WTC11 (cell line): ENCODE measurements at places on chromosomes 16 and 17. TPM values are rescaled to one million over a fixed set of nuclear protein-coding genes. Genes with fewer than 3 reads are reported as not detected.

Gene TBC1D3
- total RNA-seq: not detected in 3 replicates

Gene GSG1L
- 0.21 to 0.55 TPM (median 0.28 TPM) in 3 replicates for total RNA-seq

Gene CCL4
- 0.37 to 1.2 TPM (median 0.48 TPM) in 3 replicates for total RNA-seq

GRCh38 chr17:39854909-39855308, 9.2 kb downstream of the IKZF3 start:
- H3K4me1 ChIP-seq: 0 out of 2 replicates have a peak, but pooled peaks cover 4% of the 10 kb centered on the region
- no peak overlapping the region for H3K27ac ChIP-seq
- H3K36me3 ChIP-seq: no peaks in the 10 kb centered on the region
- no peak for DNase-seq
- no peak overlapping the region for H3K4me3 ChIP-seq
- no peaks in the 10 kb centered on the region for H3K27me3 ChIP-seq

DNA sequence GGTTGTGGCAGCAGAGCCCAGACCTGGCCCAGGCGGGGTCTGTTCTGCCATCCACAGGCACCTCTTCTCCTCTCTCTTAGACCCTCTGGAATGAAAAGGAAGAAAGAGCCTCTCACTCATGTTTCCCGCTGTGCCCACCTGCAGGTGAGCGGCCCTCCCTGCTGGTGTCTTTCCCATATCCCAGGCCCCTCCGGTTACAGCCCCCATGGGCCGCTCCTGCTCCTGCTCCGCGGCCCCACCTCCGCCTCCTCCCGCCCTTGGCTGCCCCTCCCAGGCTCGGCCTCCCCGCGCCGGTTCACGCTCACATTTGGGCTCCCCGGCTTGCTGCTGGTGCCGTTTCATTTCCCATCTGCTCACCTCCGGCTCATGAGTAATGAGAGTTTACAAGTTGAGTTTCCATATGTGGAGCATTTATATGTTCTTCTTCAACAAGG, 98.7 kb upstream of the SDK2 start:
- no peak overlapping the region for H3K27ac ChIP-seq
- peaks cover 3% of the 10 kb centered on the region; the same call in 1 of the 2 replicates for H3K36me3 ChIP-seq

Gene MRC2
- 30.3 to 35.3 TPM (median 32.5 TPM) in 3 replicates for total RNA-seq

Gene CRISPLD2
- total RNA-seq: 8.7 to 9.5 TPM (median 9.4 TPM) in 3 replicates

GRCh38 chr16:85103114-85104079, 8.9 kb downstream of the CIBAR2 start:
- no peaks in the 10 kb centered on the region for H3K36me3 ChIP-seq
- no peak overlapping the region for H3K4me3 ChIP-seq
- no peaks in the 10 kb centered on the region; the same call in 1 of the 2 replicates for H3K27me3 ChIP-seq
- H3K4me1 ChIP-seq: no peaks in the 10 kb centered on the region
- no peak for DNase-seq
- peak overlapping the region; percentile 38; the same call in 1 of the 2 replicates for H3K27ac ChIP-seq

DNA sequence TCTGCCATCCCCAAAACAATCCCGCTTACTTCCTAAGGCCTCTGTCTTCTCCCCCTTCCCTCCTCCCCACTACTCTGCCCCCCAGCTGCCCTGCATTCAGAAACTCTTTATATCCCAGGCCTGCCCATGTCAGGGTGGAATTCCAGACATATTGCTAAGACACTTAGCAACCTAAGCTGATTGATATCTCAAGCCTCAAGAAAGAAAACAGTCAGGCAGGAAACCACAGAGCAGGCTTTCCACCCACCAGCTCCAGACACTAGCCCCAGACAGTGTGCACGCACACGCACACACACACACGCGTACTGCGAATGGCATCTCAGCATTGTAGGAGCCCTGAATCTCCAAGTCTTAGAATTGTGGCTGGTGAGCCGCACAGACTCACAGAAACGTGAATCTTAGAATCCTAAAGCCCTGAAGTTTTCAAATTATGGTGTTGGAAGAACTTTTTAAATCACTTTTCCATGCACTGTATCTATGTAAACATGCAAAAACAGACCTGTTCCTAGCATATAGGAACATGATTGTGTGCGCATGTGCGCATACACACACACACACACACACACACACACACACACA, 8.8 kb upstream of the LPCAT2 start:
- H3K4me1 ChIP-seq: peaks cover 17% of the 10 kb centered on the region
- H3K4me3 ChIP-seq: no peak overlapping the region

GRCh38 chr16:4692460-4693295, 684 bp upstream of the NUDT16L1 start:
- H3K27me3 ChIP-seq: no peaks in the 10 kb centered on the region
- no peaks in the 10 kb centered on the region for H3K4me1 ChIP-seq
- peak overlapping the region; percentile 19; the same call in 1 of the 2 replicates for H3K27ac ChIP-seq
- peak overlapping the region; percentile 67 for H3K4me3 ChIP-seq

GRCh38 chr17:38434178-38434665, 6.0 kb downstream of the ARHGAP23 start:
- no peak for DNase-seq
- H3K27me3 ChIP-seq: no peaks in the 10 kb centered on the region
- no peak overlapping the region for H3K27ac ChIP-seq
- H3K4me1 ChIP-seq: peaks cover 59% of the 10 kb centered on the region
- no peak overlapping the region for H3K4me3 ChIP-seq

- no peaks in the 10 kb centered on the region for H3K36me3 ChIP-seq
- no peaks in the 10 kb centered on the region; the same call in 1 of the 2 replicates for H3K27me3 ChIP-seq
- no peak overlapping the region for H3K27ac ChIP-seq
- no peak overlapping the region for H3K4me3 ChIP-seq
- H3K4me1 ChIP-seq: peaks cover 5% of the 10 kb centered on the region; the same call in 1 of the 2 replicates
Measured at GRCh38 chr17:34519282-34519681, 60.1 kb upstream of the TMEM132E start.

GRCh38 chr16:81040131-81040530, 4.5 kb downstream of the ATMIN start:
- H3K27me3 ChIP-seq: no peaks in the 10 kb centered on the region; the same call in 1 of the 2 replicates
- H3K4me1 ChIP-seq: peaks cover 11% of the 10 kb centered on the region
- peaks cover 46% of the 10 kb centered on the region for H3K36me3 ChIP-seq
- 0 out of 2 replicates have a peak overlapping the region, but pooled peaks have one; percentile 20 for H3K27ac ChIP-seq
- no peak for DNase-seq

Gene CRYBA1
- not detected in 3 replicates for total RNA-seq

Gene CCL1
- not detected in 3 replicates for total RNA-seq

DNA sequence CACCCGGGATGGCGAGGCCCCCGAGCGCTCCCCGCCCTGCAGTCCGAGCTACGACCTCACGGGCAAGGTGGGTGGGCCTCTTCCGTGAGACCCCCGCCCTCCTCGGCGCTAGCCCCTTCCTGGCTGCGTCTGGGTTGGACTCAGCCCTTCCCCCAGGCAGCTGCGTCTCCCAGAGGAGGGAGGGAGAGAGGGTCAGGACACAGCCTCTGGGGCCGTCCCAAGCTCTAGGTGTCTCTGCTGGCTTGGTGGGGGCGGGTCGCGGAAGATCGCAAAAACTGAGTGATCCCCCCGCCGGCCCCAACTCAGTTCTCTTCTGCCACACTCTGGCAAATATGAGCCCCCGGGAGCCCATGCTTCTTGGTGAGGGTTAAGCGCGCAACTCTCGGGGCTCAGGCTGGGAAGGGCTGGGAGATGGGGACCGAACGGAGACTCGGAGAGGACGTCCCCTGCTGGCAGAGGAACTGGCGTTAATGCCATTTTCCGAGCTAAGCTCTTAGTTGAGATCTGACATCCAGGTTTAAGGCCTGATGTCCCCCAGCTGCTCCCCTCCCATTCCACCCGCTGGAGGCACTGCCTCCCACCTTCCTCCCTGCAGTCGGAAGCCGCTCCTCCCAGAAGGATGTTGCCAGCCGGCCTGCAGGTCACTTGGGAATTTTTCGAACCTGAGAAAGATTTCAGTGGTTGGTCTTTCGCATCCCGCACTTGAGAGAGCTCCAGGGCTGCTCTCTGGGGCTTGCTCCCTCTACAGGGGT, 419 bp downstream of the RAB37 start:
- DNase-seq: peak; percentile 77
- peaks cover 34% of the 10 kb centered on the region for H3K4me1 ChIP-seq
- no peak overlapping the region for H3K27ac ChIP-seq
- H3K36me3 ChIP-seq: no peaks in the 10 kb centered on the region
- peak overlapping the region; percentile 81 for H3K4me3 ChIP-seq
- peaks cover 18% of the 10 kb centered on the region for H3K27me3 ChIP-seq

DNA sequence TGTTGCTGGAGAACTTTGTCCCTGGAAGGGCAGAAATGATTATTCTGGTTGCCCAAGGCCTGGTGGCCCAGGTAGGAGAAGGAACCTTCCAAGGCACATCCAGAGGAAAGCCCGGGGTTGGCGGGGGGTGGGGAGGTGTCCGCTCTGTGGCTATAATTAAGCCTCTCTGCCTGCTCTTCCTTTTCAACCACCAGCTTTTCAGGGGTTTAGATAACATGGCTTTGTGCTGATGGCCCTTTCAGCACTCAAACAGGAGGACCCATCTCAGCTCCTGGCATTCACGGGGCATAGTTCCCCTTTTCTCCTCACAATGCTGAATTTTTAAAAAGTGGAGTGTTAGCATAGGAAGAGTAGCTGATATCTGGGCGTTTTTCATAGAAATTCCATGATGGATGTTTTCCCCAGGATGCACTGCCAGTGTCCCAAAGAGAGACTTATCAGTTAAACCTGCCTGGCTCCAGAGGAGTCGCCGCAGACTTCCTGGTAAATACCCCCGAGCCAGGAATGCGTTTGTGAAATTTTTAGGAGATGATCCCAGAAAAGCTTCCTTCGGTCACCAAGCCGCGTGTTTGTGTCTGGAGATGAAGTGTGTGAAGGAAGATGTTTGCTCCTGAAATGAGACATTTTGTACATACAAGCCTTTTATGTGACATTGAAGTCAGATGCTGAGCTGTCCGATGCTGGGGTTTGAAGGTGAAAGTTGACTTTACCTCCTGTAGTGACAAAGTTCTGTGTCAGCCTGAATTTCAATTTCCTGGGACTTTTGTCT, 188.5 kb downstream of the MSI2 start:
- H3K27ac ChIP-seq: no peak overlapping the region
- peaks cover 52% of the 10 kb centered on the region for H3K4me1 ChIP-seq
- no peaks in the 10 kb centered on the region for H3K36me3 ChIP-seq
- no peaks in the 10 kb centered on the region for H3K27me3 ChIP-seq
- no peak for DNase-seq
- no peak overlapping the region for H3K4me3 ChIP-seq

- no peak overlapping the region for H3K4me3 ChIP-seq
- peaks cover 28% of the 10 kb centered on the region for H3K36me3 ChIP-seq
- no peak for DNase-seq
- no peak overlapping the region for H3K27ac ChIP-seq
- H3K27me3 ChIP-seq: no peaks in the 10 kb centered on the region
Measured at GRCh38 chr16:30351586-30352419, 3.3 kb downstream of the CD2BP2 start.

GRCh38 chr16:88403794-88404581, 21.2 kb downstream of the ZNF469 start:
- H3K27ac ChIP-seq: no peak overlapping the region
- no peaks in the 10 kb centered on the region; the same call in 1 of the 2 replicates for H3K27me3 ChIP-seq
- no peak for DNase-seq
- no peaks in the 10 kb centered on the region for H3K36me3 ChIP-seq

- peak overlapping the region; percentile 36 for H3K4me3 ChIP-seq
- peak; percentile 91 for DNase-seq
- H3K36me3 ChIP-seq: peaks cover under 1% of the 10 kb centered on the region; the same call in 1 of the 2 replicates
- peak overlapping the region; percentile 63; the same call in 1 of the 2 replicates for H3K27ac ChIP-seq
- H3K27me3 ChIP-seq: no peaks in the 10 kb centered on the region
Measured at GRCh38 chr17:82414548-82415281, 3.4 kb upstream of the HEXD start.

DNA sequence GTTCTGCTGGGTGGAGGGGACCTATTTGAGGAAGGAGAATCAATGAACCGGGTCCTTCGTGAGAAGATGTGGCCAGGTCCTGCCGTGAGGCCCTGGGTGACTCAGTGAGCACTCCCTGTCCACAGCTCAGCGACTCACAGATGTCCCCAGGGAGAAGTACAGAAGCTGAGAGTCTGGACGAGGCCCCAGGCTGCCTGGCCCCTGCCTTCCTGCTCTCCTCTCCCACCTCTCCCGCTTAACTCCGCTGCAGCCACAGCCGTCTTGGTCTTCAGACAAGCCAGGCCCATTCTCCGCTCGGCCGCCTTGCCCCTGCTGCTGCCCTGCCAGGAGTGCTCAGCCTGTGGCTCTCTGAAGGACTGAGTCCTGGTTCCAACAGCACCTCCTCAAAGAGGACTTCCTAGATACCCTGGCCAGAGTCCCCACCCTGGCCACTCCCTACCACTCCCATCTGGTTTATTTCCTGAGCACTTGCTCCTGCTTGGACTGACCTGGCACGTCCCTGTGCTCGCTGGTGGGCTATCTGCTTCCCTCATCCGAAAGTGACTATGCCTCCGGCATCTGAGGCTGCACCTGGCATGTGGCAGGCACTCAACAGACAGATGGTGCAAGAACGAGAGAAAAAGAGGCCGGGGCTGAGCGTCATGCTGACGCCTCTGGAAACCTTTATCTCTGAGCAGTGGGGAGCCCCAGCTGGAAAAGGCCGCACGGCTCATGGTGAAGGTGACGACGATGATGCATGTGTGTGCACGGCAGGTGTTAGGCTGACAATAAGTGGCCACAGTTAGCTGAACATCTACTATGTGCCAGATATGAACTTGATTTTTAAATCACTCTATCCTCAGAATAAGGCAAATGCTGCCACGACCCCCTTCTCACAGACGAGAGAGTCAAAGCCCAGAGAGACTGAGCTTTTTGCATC, 9.2 kb upstream of the TNFRSF13B start:
- H3K27ac ChIP-seq: 0 out of 2 replicates have a peak overlapping the region, but pooled peaks have one; percentile 75
- no peak for DNase-seq
- H3K36me3 ChIP-seq: no peaks in the 10 kb centered on the region
